ENCODE measurements at places on chromosomes 4 and X.

DNA sequence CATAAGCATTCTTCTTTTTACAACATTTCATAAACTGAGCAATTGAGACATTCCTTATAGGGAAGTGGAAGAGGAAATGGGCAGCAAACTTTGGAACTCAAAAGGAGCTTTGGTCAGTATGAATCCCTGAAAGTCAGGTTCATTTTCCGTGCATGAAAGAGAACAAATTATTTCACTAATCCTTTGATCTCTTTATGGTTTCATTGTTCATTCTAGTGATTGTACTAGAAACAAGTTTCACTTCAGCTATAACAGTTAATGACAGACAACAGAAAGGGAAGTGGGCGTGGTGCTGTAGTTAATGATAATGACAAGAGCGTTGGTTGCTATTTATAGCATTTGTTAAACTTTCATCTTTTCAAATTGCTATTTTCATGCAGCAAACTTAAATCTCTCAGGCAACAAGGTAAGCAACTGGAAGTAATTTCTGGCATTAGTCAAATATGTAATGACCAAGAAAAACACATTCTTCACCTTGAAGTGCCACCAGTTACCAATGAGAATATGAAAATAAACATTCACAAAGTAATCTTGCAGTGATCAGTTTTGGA, 98.4 kb downstream of the AREG start:
- no peak for DNase-seq

DNA sequence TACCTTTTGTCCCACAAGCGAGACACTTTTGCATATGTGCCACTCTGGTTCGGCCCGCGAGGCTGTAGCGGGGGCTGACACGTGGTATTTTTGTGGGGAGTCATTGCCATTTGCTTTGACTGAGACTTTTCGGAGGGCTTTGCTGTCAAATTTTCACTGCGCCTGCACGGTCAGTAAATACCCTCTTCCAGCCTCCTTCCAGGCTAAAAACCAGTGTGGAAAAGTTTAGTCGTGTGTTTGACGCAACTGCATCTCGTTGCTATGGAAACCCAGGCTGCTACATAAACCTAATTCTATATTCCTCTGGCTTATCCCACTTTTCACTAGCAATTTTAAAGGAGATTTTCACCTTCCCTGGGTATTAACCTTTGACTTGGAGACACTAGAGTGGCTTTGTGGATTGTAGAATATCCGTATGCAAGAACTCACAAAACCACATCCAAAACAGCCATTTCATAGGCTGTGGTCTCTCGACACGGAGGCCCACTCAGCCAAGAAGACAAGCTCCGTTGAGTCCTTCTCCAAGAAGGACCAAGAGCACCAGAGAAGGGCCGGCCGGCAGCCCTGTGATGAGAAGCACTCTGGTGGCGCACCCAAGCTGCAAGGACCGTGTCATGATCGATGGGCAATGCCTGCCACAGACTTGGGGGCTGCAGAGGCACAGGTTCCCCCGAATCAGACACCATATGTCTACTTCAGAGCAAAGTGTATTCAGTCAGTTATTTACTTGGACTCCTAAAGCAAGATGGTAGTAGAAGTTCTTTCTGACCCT, 38.4 kb upstream of the ENPP6 start:
- DNase-seq, result no peak

DNA sequence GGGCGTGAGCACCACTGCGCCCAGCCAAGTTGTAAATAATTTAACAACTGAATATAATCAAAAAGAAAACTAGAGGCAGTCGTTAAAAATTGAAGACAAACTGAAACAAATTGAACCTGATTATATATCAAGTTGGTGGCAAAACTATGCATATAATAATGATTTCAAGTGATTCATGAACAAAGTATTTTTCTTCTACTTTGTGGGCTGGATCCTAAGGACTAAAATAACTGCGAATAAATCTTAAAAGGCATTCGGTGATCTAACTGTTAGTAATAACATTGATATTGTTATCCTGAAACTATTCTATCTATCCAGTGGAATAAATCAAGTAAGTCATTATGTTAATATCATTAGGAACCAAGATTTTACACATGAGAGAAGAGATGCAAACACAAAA, 21.2 kb upstream of the USP9X start:
- no peak for DNase-seq

GRCh38 chrX:17078031-17078720, 131.7 kb downstream of the REPS2 start:
- DNase-seq, result no peak

Data from NT2/D1 (cell line).